Left lobe of liver (tissue), 2 donors: ENCODE measurements at places on chromosomes 5 and 9.

GRCh38 chr5:124056991-124057723, 545.2 kb downstream of the CSNK1G3 start:
- DNase-seq: no peak

DNA sequence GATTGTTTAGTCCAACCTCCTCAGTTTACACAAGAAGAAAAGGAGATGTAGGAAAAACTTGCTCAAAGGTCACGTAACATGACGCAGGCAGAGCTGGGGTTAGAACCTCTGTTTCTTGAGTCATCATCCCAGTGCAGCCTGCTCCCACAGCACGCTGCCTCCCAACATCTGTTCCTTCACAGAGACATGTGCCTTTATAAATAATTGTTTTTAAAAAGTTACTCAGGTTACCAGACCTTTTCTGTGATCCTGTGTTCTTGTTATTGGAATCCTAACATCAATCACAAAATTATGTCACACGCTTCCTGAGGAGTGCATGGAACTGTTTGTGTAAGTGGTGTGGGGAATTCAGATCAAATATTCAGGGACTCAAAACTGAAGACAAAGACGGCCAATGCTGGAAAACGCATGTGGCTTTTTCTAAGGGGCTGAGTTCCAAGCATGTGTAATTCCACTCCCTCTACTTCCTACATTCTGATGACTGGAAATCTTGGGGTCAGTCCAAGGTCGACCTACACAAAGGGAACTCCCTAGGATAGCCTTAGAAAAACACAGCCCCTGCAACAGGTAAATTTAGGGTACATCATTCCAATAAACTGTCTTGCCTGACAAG, 184.3 kb downstream of the TSSK1B start:
- DNase-seq: no peak

DNA sequence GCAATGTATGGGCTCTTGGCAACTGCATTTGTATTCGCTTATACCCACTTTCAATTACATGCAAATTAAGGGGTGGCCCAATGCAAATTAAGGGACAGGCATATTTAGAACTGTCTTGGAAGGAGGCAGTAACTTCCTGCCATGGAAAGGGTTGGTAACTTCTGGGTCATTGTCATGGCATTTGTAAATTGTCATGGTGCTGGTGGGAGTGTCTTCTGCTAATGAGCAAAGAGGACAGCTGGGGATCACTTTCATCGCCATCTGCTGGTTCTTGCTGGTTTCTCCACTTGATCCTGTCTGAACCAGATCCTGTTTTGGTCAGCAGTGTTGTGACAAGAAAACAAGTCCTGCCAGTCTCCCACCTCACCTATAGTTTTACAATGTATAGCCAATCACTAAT, 23.3 kb upstream of the UGT3A2 start:
- DNase-seq: no peak

- DNase-seq: no peak
These were observed 14.9 kb upstream of the SLC22A5 start for GRCh38 chr5:132354381-132355139.

GRCh38 chr5:56910210-56910965, 992 bp downstream of the SETD9 start:
- DNase-seq: peak; percentile 63

GRCh38 chr5:96302174-96302738, 130.8 kb downstream of the PCSK1 start:
- no peak for DNase-seq

GRCh38 chr5:133930813-133931090, 37.7 kb downstream of the C5orf15 start:
- DNase-seq: no peak

DNA sequence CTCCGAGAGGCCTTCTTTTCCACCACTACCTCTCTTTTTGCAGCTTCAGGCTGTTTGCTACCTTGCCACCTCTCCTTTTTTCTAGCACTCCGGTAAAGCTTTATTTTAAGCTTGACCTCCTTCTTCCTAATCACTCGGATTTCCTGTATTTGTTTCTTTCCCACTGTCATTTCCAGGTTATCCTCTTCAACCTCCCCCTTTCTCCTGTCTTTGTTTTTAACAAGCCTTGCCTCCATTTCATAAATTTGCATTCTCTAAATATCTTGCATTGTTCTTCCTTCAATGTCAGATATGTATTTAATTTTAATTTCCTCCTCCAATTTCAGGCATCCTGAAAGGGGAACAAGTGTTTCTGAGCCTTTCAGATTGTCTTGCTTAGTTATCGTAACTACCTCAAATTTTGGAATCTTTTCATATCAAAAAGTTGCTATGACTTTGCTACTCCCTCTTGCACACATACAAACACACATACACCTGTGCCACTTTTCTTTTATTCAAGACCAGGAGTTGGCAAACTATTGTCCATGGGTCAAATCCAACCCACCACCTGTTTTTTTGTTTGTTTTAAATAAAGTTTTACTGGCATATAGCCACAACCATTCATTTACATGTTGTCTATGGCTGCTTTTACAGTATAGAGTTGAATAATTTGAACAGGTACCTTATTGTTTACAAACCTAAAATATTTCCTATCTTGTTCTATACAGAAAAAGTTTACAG, 22.7 kb downstream of the DPYSL3 start:
- no peak for DNase-seq

DNA sequence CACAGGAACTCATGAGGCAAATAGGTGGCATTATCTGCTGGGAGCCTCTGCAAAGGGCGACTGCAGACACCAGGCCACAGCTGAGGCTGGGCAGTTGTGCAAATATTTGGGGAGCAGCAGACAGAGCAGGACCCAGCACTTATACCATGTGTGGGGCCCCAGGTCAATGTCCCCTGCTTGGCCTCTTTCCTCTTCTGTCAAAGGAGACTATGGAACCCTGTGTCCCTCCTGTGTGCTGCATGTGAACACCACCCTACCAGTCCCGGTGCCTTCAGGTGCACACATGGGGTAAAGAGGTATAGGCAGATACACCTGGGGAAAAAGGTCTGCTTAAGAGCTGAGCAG, 50.8 kb downstream of the ROR2 start:
- DNase-seq: no peak

DNA sequence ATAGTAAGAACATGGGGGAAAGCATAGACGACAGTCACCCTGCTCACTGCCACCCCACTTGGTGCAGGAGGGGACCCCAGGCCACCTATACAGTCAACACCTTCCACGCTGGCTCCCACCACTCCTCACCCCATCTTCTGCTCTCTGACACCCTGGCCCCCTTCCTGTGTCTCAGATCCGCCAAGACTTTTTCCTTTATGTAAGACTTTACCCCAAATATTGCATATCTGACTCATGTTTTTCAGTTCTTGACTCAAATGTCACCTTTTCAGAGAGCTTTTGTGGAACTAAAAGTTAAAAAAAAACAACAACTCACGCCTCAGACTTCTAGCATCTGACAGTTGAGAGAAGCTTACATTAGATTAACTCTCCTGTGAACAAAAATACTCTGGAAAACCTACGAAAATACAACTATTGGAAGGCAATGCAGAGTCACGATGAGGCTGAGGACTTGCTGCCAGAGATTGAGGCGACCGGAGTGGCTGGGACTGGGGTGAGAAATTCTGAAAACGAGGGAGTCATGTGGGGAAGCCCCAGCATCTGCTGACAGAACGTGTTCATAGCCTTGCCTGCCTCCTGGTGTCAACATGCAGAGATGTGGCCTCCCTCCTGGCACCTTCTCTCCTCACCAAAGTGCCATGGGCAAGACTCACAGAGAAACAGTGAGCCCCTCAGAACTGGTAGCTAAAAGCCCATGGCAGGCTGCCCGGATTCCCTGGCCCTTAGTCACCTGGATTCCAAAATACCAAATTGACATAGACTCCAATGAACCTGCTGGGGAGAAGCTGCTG, 22.4 kb upstream of the FCN2 start:
- peak; percentile 33 for DNase-seq

DNA sequence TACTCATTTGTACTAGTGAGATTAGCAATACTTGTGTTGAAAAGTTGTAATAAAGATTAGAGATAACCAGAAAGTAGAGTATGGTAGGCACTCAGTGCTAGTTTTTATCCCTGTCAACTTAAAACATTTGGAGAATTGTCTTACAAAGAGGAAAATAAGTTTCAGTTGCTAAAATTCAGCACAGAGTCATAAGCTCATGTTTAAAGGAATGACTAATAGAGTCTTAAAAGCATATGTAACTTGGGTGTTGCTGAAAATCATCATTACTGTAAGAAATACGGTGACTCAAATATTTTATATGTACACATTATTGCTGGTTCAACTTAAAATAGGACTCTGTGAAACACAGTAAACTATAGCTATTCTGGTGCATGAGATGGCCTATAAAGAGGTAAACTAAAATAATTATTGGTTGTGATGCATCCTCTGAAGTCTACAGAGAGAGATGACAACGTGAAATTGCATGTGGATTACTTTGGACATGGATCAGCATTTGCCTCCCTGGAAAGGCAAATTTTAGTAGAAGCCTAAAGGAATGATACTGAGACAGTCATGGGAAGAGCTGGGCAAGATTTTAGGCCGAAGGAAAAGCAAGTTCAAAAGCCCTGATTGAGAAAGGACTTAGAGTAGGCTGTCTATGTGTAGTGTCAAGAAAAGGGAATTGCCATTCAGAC, 34.6 kb downstream of the SGCD start:
- DNase-seq: no peak

DNA sequence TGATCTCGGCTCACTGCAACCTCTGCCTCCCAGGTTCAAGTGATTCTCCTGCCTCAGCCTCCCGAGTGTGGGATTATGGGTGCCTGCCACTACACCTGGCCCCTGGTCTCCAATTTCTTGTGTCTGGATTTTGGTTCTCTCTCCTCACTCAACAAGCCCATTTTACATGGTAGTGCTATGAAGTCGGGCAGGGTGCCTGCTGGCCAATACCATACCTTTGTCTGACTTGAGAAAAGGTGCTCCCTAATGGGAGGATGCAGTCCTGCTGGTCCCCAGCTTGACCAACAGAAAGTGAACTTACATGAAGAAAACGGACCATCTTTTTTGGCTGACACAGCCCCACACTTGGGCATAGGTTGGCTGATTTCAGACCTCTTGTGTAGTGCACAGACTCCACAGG, 21.6 kb upstream of the PTGS1 start:
- DNase-seq: no peak

DNA sequence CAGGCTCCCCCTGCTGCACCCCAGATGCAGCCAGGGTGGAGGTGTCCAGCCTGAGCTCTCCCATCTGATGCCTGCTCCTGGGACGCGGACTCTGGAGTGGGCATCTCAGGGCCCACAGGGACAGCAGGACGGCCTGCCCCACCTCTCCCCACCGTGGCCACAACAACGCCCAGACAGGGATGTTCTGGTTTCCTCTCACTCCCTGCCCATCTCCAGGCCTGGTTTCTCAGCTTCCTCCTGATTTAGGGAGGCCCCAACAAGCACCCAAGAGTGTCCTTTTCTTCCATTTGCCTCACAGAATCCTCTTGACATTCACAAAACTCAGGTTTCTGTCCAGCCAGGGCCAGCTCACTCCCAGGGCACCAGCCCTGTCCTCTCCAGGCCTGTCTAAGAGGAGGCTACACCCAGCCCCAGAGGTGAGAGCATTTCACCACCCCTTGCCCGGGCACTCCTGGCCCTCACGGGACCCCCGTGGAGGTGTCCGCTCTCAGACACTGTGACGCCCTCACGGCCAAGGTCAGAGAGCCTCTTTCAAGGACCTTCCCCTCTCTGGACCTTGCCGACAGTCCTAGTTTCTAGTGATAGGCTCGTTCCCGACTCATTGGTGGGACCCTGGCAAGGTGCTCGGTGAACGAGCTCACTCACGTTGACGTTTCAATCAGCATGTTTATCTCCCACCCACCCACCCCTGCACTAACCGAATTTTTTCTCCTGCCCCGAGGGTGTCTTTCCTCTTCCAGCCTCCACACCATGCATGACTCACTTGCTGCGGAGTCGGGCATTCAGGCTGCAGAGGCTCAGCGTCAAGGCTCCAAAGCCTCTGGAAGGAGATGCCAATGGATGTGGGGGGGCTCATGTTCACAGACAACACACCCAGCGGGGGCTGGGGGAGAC, 62.0 kb upstream of the UNC5A start:
- DNase-seq: peak; percentile 27

- DNase-seq: no peak
These were observed 311.6 kb downstream of the MSX2 start for GRCh38 chr5:175035882-175036533.

DNA sequence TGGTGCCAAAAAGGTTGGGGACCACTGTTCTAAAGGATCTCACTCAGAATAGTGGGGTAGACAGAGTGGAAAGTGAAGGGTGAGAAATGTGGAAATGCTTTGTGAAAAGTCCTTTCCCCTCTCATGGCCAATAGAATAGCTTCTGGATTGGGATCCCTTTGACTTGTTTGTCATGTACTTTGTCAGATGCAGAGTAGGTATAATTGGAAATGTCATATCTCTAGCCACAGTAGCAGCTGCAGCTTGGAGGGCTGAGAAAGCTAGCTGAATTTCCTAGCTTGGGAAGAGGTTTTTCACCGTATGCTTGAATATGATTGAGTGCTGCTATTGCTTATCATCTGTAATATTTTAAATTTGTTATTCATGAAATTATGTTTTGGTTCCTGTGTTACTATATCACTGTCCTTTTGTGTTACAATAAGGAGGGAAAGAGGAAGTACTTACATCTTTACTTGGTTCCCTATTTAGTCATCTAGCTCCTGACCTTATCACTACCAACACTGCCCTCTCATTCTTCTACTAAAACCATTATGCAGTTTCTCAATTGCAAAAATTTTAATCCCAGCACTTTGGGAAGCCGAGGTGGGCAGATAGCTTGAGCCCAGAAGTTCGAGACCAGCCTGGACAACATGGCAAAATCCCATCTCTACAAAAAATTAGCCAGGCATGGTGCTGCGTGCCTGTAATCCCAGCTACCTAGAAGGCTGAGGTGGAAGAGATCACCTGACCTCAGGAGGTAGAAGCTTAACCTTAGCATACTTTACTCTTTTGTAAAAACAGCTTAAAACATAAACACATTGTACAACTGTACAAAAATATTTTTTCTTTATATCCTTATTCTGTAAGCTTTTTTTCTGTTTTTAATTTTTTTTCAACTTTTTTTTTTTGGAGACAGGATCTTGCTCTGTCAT, 12.4 kb downstream of the SLC30A5 start:
- DNase-seq: no peak

DNA sequence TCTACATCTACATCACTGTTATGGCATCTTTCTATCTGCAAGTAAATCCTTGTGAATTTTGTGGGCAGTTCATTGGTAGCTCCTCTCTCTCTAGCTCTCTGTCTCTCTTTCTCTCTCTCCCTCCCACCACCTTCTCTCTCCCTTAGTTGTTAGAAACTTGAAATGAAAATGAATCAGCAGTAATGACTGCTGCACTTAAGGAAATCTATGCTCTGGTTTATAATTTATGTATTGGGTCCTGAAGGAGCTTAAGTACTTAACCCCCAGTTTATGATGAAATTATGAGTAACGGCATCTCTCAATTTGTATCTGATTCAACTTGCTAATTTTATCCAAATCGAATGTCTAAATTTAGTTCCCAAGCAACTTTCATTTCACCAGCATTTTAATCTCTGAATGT, 52.0 kb upstream of the PTGER4 start:
- DNase-seq: no peak

GRCh38 chr5:62496876-62497275, 81.7 kb upstream of the LRRC70 start:
- no peak for DNase-seq

- no peak for DNase-seq
These were observed 9.0 kb upstream of the ZSWIM6 start for GRCh38 chr5:61322738-61323725.

- DNase-seq: no peak
These were observed 28.1 kb downstream of the DAPK1 start for GRCh38 chr9:87525546-87526303.
